ENCODE measurements at places on chromosomes 1 and 21.
A peak's percentile ranks its signal among the peaks of the same experiment; 100 is the strongest.

- no peak for DNase-seq
Observed at GRCh38 chr1:41767534-41768525, 150.9 kb downstream of the HIVEP3 start.

- no peak for DNase-seq
Observed at GRCh38 chr1:40582116-40582515, 50.7 kb downstream of the ZNF684 start.

DNA sequence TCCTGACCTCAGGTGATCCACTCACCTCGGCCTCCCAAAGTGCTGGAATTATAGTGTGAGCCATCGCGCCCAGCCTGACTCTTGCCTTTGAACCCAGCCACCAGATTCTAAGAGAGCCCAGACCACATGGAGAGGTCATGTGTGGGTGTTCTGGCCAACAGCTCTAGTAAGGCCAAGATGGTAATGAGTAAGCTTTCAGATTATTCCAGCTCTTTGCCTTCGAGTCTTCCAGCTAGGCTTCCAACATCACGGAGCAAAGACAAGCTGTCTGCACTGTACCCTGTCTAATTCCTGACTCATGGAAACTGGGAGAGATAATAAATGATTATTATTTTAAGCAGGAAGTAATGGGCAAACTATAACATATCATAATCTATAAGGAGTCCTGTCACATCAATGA is 14.8 kb upstream of the ZFP69B start:
- no peak for DNase-seq

DNA sequence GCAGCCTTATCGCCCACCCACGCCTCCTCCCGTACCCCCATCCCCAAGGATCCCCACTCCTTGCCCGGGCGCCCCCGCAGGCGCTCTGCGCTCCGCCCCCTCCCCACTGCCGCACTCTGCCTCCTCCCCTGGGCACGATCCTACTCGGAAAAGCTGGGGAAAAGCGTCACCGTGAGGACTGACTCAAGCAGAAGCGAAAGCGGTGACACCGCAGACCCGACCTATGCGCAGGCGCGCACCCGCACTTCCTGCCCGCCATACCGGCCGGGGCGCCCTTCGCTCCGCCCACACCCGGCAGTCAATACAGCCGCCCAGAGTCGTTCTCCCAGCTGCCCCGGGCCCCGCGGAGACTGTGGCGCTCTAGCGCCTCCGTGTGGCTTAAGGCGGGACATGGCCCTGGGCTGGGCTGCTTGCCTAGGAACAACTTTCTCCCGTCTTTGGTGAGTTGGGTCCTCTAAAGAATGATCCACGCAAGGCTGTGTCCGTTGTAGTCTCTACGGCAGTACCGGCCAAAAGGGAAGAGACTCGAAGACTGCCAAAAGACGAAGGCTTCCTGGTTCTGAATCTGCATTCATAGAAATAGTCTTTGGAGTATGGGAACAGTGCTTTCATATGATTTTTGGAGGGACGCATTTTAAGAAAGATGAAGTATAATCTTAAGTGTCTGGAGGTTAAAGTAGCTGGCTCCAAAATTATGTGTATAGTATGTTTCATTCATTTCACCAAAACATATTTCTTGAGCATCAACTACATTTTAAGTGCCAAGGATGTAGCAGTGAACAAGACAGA is at the start of gene OMA1:
Gene OMA1 (minus strand): TSS at position 207 of the 789 bp plus-strand sequence. CDS start 7,432 bp downstream, outside the sequence.
- DNase-seq = peak; percentile 98

GRCh38 chr1:11525151-11525505 is 46.2 kb downstream of the DISP3 start:
- DNase-seq = no peak

DNA sequence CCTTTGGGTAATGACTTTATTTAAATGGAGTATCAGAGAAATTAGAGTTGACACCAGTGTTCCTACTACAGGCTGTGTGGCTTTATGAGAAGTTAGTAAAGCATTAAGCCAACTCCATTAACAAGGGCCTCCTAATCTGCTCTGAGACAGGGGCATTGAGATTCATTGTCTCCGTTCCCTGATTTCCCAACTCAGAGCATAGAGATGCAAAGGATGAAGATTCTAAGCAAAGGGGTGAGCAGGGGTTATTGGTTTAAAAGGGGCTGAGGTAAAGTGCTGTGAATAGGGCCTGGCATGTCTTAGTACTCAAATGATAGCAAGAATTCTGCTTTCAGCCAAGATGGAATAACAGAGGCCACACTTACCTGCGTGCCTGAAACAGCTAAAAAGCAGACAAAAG is 428.4 kb downstream of the PTPRU start:
- DNase-seq = no peak

All from CD4-positive, alpha-beta T cell treated with Interleukin-10 for 1 hour (primary cell).